ENCODE measurements at places on chromosomes 13 and 19.

GRCh38 chr19:18846862-18847548, 15.2 kb downstream of the UPF1 start:
- peak; percentile 39 for DNase-seq

DNA sequence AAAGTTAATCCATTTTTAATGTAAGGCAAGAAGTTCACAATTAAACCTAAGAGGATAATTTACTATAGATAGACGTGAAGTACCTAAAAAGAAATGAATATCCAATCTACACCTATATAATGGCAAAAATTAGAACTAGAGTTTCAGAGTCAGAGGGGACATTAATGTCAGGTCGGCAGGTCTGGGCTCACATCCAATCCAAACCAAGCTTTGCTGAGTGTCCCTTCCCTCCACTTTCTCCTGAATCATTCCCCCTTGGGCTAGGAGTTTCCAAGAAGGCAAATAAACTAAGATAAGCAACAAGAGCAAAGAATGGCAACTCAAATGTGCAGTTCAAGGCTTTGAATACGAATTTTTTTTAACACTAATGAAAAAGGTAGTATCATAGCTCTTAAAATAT, 2.9 kb downstream of the FLT3 start:
- DNase-seq = no peak

- DNase-seq = no peak
Measured at GRCh38 chr13:52975969-52976368, 52.6 kb upstream of the OLFM4 start.

- DNase-seq = no peak
Measured at GRCh38 chr13:83773961-83774360, 108.3 kb downstream of the SLITRK1 start.

DNA sequence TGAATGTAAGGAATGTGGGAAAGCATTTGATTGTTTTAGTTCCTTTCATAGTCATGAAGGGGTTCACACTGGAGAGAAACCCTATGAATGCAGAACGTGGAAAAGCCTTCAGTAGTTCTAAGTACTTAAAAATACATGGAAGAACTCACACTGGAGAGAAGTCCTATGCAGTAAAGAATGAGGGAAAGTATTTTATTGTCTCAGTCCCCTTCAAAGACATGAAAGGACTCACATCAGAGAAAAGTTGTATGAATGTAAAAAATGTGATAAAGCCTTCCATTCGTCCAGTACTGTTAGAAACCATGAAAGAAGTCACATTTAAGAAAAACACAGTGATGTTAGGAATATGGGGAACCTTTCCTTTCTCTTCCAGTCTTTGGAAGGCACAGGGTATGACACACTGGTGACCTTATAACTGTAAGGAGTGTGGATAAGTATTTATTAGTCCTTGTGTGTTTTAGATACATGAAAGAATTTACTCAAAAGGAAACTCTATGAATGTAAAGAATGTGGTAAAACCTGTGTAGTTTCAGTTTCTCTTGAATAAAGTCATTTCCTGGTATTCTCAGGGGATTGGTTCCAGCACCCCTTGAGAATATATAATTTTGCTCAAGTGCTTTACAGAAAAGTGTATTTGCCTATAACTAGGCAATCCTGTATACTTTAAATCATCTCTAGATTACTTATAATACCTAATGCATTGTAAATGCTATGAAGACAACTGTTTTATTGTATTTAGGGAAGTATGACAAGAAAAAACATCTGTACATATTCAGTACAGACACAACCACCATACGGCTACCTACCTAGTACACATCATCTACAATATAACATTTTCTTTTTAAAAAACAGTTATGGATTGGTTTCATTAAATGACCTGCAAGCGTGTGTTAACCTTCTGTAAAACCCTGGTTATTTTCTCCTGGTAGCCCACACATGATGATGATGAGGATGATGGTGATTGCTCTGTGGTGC, 52.8 kb downstream of the ZNF823 start:
- DNase-seq = no peak

DNA sequence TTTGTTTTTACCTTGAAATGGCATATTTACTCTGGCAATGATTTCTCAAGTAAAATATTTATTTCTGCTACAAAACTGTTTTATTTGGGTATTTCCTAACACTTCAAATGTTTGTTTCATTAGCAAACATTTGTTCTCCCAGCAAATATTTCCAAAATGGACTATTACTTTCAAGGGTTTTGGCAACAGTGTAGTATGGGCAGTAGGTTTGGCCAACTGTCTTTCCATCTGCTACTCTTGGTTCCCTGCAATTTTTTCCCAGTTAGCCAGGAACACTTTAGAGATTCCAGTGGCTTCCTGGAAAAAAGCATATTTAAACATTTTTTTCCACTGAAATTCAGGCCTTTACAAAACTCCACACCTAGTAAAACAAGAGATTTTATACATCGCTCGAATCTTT, 466.6 kb downstream of the SLITRK6 start:
- no peak for DNase-seq
